Kidney epithelial cell (primary cell): ENCODE measurements at places on chromosomes 3 and 15.
A peak's percentile ranks its signal among the peaks of the same experiment; 100 is the strongest.

GRCh38 chr3:133821767-133822638 is 16.4 kb downstream of the SRPRB start:
- DNase-seq, result peak; percentile 63

- DNase-seq, result no peak
Measured at GRCh38 chr3:106589311-106589942, 720.6 kb upstream of the CBLB start.

- DNase-seq, result no peak
Measured at GRCh38 chr15:45377609-45378148, 665 bp downstream of the GATM start.

DNA sequence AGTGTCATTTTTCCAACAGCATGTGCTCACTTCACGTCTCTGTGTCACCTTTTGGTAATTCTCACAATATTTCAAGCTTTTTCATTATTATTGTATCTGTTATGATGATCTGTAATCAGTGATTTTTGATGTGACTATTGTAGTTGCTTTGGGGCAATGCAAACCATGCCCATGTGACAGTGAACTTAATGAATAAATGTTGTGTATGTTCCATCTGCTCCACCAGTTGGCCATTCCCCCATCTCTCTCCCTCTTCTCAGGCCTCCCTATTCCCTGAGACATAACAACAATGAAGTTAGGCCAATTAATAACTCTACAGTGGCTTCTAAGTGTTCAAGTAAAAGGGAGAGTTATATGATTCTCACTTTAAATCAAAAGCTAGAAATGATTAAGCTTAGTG is 32.5 kb upstream of the TBC1D23 start:
- no peak for DNase-seq

GRCh38 chr15:91237445-91237844 is 137.4 kb downstream of the SV2B start:
- no peak for DNase-seq

DNA sequence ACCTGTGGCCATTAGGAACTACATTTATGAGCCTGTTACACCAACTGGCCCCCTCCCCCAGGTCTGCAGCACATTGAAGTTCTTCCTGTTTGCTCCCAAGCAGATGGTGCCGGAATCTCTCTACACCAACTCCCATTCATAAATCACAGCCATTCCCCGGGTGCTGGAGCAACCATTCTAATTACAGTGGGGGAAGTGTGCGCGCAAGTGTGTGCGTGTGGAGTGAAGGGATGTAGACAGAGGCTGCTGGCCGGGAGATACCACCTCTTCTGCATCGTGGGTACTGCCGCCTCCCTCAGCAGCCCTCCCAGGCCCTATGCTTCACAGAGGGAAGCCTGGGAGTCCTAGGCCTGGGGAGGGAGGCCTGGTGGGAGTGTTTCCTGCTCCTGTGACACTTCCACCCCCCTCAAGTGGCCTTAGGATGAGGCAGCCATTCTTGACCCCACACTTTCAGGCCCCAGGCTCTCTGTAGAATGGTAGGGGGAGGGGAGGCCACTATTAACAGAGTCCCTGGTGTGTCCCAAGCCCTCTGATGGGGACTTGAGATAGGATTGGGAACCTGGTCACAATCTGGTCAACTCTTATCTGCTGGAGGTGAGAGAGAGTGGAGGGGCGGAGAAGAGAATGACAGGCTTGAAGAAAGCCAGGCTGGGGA is 69.1 kb downstream of the MAGEF1 start:
- DNase-seq, result no peak

GRCh38 chr3:144852999-144853398 is 881.4 kb downstream of the DIPK2A start:
- no peak for DNase-seq

- DNase-seq, result no peak
Measured at GRCh38 chr3:42830437-42831320, 21.4 kb downstream of the ACKR2 start.

GRCh38 chr3:116288485-116288884 is 156.8 kb downstream of the LSAMP start:
- DNase-seq, result no peak
